ENCODE measurements at places on chromosomes 1 and 21.
A peak's percentile ranks its signal among the peaks of the same experiment; 100 is the strongest.

DNA sequence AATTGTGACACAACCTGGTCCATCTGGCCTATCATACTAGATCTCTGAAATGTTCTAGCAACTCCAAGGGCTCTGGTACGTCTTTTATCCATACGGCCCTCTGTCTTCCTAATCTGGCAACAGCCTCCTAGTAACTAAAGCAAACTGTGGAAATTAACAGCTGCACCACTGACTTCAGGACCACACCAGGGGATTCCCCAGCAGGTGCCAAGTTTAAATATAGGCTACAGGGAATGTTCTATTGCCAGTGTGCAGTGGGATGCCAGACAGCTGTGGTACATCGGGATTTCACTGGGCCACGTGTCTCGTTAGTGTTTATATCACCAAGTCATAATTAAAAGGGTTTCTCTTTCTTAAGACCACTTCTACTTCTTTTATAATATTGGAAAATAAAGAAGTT, 94.3 kb downstream of the RGS2 start:
- no peak for DNase-seq
- H3K27ac ChIP-seq: no peak overlapping the region
- H3K4me3 ChIP-seq: no peak overlapping the region
- H3K27me3 ChIP-seq: no peaks in the 10 kb centered on the region

DNA sequence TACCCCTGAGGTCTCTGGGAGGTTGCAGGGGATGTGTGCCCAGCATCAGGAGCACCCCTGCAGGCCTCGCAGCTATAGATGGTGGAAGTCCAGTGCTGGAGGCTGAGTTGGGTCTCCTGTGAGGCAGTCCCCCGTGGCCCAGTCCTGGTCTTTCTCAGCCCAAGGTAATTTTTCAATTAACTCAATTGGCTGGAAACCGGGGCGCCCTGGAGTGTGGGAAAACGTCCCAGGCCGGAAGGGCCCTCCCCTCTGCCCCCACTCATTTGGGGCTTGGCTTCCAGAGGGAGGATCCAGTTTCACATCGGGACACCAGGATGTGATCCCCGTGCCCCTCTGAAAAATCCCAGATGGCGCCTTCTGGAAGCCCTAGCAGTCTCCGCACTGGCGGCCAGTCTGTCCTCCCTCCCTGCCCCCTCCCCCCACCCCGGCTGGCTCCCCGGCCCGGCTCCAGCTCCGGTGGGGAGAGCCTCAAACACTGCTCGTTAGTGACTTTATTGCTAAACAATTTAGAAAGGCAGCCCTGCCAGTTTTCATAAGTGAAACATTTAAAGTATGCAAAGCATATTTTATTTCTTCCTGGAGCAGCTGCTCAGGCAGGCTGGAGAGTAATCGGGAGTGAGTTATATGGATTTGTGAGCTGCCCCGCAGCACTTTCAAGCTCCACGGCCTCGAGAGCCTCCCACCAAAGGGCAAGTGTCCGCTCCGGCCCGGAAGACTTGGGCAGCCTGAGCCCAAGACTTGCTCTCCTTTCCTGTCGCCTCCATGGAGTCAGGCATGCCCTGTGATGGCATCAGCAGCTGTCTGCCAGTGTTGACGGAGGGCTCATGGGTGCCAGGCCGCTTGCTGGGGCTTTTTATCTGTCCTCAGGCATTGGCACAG, 208.2 kb upstream of the TMEM51 start:
- peaks cover 8% of the 10 kb centered on the region for H3K4me1 ChIP-seq
- no peaks in the 10 kb centered on the region for H3K27me3 ChIP-seq
- H3K36me3 ChIP-seq: no peaks in the 10 kb centered on the region
- no peak overlapping the region for H3K27ac ChIP-seq
- H3K4me3 ChIP-seq: no peak overlapping the region

- DNase-seq: no peak
- H3K4me1 ChIP-seq: no peaks in the 10 kb centered on the region
- peaks cover 80% of the 10 kb centered on the region for H3K27me3 ChIP-seq
- no peak overlapping the region for H3K27ac ChIP-seq
Measured at GRCh38 chr1:214008791-214009422, 21.1 kb downstream of the PROX1 start.

GRCh38 chr1:27526569-27527222, 36.7 kb upstream of the WASF2 start:
- DNase-seq: no peak
- peak overlapping the region; percentile 68 for H3K27ac ChIP-seq
- no peaks in the 10 kb centered on the region for H3K27me3 ChIP-seq
- peaks cover 67% of the 10 kb centered on the region for H3K4me1 ChIP-seq

DNA sequence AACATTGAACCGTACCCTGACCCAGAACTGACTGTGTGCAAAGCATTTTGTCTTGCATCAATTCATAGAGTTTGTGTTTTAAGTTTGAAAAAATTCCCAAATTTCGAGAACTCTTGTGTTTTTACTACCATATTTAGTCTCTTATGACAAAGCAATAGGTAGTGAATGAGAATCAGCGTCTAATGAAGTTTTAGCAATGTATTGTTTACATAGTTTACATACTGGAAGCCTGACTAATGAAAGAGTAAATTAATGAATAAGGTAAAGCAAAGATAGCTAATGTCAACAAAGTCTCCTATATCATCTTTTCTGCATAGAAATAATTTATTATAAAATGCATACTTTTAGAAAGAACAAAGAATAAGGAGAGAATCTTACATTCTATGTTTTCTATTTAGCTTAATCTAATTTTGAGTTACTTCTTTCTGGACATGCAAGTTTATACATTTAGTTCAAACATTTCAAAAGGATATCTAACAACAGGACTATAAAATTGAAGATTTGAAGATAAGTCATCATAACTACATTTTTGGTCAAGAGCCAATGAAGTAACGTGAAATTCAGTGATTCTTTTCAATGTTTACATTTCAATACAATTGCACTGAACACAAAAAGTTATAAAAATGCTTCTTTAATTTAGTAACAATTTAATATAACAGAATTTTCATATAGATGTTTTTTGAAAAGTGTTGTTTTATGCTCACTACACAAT, 1943.7 kb downstream of the NCAM2 start:
- H3K36me3 ChIP-seq: no peaks in the 10 kb centered on the region
- DNase-seq: no peak
- no peaks in the 10 kb centered on the region for H3K27me3 ChIP-seq
- no peak overlapping the region for H3K27ac ChIP-seq
- no peaks in the 10 kb centered on the region for H3K4me1 ChIP-seq

DNA sequence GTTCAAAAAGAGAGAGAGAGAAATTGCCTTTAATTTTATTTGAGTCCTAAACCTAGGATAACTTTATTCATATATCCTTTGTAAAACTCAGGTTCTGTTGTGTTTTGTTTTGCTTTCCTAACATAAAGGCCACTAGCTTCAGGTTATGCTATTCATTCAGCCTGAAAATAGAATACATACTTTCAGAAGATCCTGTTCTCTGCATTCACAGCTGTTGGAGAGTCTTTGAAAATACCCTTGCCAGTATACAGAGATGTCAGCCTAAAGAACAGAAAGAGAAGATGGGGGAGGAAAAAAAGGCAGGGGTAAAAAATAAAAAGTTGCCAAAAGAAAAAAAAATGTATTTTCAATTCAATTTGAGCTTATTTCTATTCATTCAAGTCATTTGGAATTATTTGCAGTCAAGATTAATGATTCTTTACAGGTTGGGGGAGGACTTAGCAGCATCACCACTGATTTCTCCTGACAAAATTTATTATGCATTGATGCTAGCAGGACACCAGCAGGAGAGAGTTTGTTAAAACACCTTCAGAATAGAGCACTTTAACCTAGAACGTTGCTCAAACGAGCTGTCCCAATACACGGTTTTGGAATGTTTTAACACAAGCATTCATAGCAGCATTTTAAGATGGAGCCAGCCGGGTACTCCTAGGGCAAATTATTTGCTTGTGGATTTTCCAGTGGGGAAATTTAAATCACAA, 318.5 kb downstream of the NTNG1 start:
- H3K27ac ChIP-seq: no peak overlapping the region
- H3K27me3 ChIP-seq: no peaks in the 10 kb centered on the region
- H3K36me3 ChIP-seq: no peaks in the 10 kb centered on the region
- DNase-seq: no peak

DNA sequence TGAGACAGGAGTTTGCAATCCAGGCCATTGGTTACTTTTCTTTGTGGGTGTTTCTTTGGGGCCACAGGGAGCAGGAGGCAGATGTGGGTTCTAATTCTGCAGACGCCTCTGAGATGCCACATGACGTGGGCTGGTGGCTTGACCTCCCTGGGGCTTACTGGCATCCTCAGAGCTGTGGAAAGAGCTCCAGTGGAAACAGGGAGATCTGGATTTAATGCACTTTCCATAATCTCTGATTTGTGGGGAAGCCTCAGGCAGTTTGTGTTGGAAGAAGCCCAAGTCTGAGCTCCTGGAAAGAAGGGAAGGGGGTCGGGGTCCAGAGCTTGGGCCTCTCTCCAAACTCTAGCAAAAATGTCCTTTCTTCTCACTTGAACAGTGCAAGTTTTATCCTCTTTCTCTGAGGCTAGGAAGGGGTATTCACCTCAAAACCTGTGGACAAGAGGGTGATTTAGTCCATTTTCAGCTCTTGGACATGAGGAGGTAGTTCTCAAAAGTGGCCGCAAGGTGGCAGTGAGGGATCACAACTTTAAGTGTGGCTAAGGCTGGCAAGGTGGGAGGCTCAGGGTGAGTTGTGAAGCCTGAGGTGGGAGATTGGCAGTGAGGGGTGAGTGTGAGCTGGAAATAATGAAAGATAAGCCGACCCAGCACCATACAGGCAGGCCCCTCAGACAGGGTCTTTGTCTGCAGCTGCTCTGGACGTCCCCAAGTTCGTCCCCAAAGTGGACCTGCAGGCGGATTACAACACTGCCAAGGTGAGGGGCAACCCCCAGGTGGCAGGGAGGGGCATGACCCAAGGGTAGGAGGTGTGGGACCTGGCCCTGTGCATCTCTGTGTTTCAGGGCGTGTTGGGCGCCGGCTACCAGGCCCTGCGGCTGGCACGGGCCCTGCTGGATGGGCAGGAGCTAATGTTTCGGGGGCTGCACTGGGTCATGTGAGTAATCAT, 9.2 kb downstream of the IKBKE start:
- no peaks in the 10 kb centered on the region for H3K4me1 ChIP-seq
- DNase-seq: peak; percentile 82
- no peak overlapping the region for H3K4me3 ChIP-seq
- H3K27me3 ChIP-seq: no peaks in the 10 kb centered on the region
- H3K27ac ChIP-seq: no peak overlapping the region

DNA sequence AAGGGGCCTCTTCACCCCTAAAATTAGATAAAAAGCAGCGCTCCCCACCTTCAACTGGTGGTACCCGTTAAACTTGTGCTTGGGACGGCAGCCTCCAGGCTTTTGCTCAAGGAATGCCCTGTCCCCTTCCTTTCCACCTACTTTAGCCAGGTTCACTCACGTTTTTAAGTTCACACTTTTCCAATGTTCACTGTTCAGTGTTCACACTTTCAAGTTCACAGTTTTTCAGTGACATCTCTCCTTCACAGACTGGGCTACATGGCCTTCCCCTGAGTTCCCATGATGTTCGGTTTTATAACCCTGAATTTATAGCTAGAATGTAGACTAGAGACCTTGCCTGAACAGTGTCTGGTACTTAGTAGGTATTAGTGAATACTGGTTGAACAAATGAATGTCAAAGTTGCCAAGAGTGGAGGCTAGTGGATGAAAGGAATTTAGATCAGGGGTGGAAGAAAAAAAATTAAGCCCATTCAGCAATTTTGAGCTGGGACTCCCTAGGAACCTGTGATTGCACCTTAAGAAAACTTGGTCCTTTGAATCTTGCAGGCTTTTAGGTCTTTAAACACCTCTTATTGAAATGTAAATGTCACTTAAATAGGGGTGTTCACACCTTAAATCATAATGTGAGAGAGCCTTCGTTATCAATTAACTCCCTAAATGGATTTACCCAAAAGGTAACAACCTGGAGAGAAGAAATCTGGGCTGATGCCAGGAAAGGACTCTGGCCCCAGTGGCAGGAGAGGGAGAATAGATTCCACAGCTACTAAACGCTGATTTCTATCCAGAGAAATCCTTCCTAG, 12.3 kb downstream of the BTG2 start:
- H3K4me1 ChIP-seq: peaks cover 23% of the 10 kb centered on the region
- no peaks in the 10 kb centered on the region for H3K27me3 ChIP-seq
- DNase-seq: no peak

DNA sequence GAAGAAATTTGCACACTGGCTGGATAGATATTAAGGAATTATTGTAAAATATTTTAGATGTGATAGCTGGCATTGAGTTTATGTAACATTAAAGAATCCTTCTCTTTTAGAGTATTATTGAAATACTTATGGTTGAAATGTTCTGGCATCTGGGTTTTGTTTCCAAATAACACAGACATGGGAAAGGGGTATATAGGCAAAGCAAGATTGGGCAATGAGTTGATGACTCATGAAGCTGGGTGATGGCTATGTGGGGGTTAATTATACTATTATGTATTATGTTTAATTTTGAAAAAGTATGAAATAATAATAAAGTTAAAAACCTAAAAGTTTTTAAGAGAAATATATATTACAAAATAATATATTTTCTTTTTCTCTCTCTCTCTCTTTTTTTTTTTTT, 12.5 kb upstream of the PTPN14 start:
- no peak overlapping the region for H3K4me3 ChIP-seq
- no peak overlapping the region for H3K27ac ChIP-seq
- H3K27me3 ChIP-seq: no peaks in the 10 kb centered on the region
- H3K4me1 ChIP-seq: peaks cover 16% of the 10 kb centered on the region

DNA sequence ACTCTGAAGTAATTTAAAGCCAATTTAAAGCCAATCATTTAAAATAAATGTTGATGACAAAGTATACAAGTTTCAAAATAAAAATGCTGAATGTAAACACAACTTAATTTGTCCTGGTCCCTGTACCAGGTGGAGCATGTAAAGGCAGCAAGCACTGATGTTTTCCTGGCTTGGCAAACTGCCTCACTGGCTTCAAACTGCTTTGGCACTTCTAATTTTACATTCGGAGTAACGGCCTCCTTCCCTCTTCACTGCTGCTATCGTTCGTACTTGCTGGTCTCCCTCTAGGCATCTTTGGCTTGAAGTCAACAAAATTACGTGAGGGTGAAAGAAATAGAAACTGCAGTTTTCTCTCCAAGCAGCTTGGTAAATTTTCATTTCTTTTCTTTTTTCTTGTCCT, 287.9 kb downstream of the LTN1 start:
- no peaks in the 10 kb centered on the region for H3K4me1 ChIP-seq
- DNase-seq: no peak
- H3K4me3 ChIP-seq: no peak overlapping the region
- H3K27ac ChIP-seq: no peak overlapping the region
- H3K27me3 ChIP-seq: no peaks in the 10 kb centered on the region

- H3K4me1 ChIP-seq: no peaks in the 10 kb centered on the region
- DNase-seq: peak; percentile 1
- H3K27me3 ChIP-seq: no peaks in the 10 kb centered on the region
- no peaks in the 10 kb centered on the region for H3K36me3 ChIP-seq
- H3K4me3 ChIP-seq: no peak overlapping the region
Measured at GRCh38 chr21:16040601-16041000, 310.8 kb downstream of the USP25 start.

GRCh38 chr1:218783916-218784315, 389.8 kb upstream of the LYPLAL1 start:
- no peaks in the 10 kb centered on the region for H3K4me1 ChIP-seq
- no peak overlapping the region for H3K27ac ChIP-seq
- no peak overlapping the region for H3K4me3 ChIP-seq
- peaks cover 30% of the 10 kb centered on the region for H3K27me3 ChIP-seq
- DNase-seq: no peak
- H3K36me3 ChIP-seq: no peaks in the 10 kb centered on the region
